NCI-H2171 (cell line): ENCODE measurements at places on chromosomes 5 and 9.

- no peak for DNase-seq
These were observed 326.1 kb downstream of the EDIL3 start for GRCh38 chr5:84058561-84058960.

DNA sequence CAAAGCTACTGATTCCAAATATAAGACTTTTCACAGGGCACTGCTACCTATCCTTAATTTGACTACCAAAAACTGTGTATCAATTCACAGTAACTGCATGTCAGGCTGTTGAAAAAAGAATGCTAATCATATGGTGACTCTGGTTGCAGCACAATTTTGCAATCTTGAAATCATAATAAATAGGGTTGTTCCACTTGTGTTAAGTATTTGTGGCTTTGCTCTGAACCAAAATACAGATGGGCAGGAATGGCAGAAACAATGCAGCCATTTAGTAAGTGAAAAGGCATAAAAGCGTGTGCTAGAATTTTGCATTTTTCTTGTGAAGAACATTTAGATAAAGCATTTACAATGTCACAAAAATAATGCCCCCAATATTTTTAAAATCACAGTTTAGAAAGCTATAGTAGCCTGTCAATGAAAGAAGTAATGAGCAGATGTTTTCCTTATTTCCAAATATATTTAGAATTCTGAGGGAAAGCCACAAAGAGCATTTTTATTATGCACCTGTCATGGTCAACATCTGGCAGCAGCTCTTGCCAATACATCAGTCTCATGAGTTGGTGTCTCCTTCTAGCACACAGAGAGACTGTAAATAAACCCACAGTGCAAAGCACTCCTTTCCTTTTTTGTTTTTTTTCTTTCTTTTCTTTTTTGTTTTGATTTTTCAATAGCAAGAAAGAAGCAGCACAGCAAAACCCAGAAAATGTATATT, 54.8 kb upstream of the PAM start:
- no peak for DNase-seq

DNA sequence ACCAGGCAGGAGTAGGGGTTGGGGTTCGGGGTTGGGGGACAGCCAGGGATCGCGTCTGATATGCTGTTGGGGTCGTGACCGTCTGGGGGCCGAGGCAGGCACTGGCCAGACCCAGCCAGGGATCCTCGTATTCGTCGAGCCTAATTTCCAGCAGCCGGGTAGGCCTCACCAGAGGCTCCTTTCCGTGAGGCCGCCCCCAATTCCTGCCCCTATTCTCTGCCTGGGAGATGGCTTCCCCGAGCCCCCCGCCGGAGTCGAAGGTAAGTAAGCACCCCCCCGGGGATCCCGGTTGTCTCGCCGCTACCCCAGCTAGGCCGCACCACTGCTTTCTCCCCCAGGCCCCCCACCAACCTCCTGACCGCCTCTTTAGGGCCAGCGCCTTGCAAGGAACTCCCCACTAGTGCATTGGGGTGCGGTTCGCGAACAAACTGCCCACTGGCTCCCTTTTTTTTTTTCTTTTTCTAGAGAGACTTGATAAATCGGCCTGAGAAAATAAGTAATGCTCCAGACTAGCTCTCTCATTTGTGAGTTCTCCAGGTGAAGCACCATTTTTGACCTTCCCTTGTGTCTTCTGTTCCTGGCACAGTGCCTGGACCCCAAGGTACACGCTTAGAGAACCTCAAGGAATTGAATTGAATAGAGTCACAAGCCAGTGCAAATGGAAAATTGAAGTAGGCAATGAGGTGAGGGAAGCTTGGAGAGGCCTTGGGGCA, 435 bp downstream of the ZNF189 start:
- DNase-seq = no peak

- DNase-seq = no peak
These were observed 36.7 kb downstream of the PAX5 start for GRCh38 chr9:36997414-36997813.

GRCh38 chr9:70921136-70921535, 200.3 kb downstream of the TRPM3 start:
- DNase-seq = no peak

- no peak for DNase-seq
These were observed 1.8 kb downstream of the MARVELD2 start for GRCh38 chr5:69416699-69417098.
